Dermis microvascular lymphatic vessel endothelial cell (primary cell): ENCODE measurements at places on chromosomes 16 and 17. TPM values are rescaled to one million over a fixed set of nuclear protein-coding genes. Genes with fewer than 3 reads are reported as not detected.

VAT1L gene
- 0.13 and 1.7 TPM in 2 replicates for total RNA-seq

VMO1 gene
- 0.38 and 0.39 TPM in 2 replicates for total RNA-seq

DNAI2 gene
- total RNA-seq, result 0.13 TPM in 1 of 2 replicates, not detected in the other

RHBDL3 gene
- total RNA-seq, result under 0.01 and 0.13 TPM in 2 replicates

PRSS53 gene
- 0.38 and 0.39 TPM in 2 replicates for total RNA-seq

SLC13A2 gene
- total RNA-seq, result not detected in 2 replicates
